ENCODE measurements at places on chromosomes 11 and 22. TPM values are rescaled to one million over a fixed set of nuclear protein-coding genes. Genes with fewer than 3 reads are reported as not detected.

The CD3G gene
- total RNA-seq: 1.6 TPM

- no peak for DNase-seq
Observed at GRCh38 chr11:74592063-74592440, 330 bp upstream of the POLD3 start.

- DNase-seq: no peak
Observed at GRCh38 chr22:28783786-28784671, 11.5 kb downstream of the CCDC117 start.

The PRR5L gene
- total RNA-seq: 172 TPM

The UPK2 gene
- total RNA-seq: not detected
